NCI-H1048 (cell line): ENCODE measurements at places on chromosomes 12 and 14.

- DNase-seq = no peak
Measured at GRCh38 chr12:91441246-91441645, 258.6 kb upstream of the DCN start.

DNA sequence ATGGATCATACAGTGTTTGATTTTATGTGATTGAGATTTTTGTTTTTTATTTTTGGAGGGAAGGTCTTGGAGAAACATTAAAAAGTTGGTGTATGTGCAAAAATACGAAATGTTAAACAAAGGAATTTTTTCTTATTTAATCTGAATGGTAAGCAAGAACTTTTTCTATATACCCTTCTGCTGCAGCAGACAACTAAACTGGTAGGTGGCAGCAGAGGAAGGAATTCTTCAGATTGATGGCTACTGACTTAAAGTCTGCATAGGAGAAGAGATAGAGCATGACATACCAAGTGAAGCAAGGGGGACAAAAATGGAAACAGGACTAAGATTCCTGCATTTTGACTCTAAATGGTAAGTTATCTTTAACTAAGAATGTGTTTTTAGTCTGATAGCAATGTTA, 42.0 kb upstream of the A2ML1 start:
- no peak for DNase-seq

DNA sequence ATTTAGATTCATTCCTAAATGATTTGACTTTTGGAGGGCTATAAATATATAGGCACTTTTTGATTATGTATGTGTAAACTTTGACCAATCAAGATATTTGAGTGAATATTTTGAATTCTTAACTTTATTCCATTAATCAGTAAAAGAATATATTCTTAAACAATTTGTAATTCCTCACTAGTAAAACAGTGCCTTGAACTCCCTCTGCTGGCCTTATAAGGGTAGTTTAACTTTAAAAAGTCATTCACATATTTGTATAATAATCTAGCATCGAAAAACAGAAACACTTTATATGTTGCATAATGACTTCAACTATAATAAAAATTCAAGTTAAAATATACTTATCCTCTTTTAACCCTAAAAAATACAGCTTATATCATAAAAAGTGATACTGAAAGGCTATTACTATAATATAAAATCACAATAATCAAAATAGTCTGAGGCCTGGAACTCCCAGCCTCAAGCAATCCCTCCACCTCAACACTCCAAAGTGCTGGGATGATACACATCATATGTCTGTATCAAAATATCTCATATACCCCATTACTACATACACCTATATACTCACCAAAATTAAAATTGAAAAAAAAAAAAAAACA, 31.2 kb downstream of the CCDC59 start:
- no peak for DNase-seq

DNA sequence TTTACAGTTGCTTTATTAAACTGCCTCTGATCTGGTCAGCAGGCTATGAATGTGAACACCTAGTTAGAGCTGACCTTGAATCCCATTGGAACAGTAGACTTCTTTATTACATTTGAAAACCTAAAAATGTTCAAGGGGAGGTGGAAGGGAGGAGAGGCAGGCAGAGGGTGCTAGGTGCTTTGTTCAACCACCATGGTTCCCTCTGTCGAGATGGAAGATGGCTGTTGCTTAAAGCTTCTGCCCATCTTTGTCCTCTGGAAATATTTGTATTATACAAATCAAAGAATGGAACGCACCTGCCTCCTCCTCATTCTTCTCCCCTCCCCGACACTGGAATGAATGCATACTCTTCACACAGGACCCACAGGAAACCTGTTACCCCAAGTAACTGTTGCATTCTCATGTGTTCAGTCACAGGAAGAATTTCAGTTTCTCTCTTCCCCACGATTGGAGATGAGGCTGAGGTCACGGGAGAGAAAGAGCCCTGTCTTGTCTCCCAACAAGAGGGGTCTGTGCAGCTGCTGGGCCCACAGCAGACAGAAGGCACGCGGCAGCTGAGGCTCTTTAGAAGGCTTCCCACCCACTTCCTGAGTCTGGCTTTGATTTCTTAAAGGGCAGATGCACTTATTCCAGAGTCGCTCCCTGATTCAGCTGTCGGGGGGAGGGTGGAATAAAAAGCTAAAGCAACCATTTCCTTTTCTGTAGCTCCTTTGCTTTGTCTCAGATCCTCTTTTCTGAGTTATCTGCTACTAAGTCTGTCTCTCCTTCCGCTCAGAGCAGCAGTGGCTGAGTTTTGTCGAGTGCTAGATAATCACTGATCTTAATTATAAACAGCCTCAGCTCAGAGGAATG, 217.9 kb upstream of the BTG1 start:
- DNase-seq = no peak

DNA sequence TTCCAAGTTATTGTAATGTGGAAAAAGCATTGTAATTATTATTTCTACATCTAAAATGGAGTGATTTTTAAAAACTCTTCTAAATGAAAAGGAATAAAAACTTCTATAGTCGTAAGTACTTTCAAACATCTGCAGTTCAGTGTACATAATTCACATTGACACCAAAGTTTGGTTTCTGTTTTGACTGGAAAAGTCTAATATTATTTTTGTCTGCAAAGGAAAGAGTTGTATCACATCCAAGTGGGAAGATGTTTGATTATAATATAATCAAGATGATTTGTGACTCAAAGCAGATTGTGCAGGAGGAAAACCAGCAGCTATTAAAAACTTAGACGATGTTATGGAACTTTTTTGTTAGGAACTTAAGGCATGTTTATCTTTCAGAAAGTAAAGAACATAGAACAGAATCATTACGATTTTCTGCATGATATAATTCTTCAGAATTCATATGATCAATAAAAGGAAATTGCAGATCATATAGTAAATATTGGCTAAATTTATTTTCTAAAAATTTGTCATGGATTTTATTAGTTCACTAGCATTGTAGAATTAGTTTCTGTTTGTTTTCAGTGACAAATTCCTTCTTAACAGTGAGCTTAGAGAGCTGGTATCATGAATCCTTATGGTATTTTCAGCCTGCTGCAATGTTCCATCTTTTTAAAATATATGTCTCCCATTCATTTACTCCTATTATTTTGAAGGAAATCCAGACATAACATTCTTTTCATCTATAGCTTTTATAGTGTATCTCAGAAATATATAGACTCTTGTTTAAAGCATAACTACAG, 145.8 kb downstream of the MIPOL1 start:
- no peak for DNase-seq

DNA sequence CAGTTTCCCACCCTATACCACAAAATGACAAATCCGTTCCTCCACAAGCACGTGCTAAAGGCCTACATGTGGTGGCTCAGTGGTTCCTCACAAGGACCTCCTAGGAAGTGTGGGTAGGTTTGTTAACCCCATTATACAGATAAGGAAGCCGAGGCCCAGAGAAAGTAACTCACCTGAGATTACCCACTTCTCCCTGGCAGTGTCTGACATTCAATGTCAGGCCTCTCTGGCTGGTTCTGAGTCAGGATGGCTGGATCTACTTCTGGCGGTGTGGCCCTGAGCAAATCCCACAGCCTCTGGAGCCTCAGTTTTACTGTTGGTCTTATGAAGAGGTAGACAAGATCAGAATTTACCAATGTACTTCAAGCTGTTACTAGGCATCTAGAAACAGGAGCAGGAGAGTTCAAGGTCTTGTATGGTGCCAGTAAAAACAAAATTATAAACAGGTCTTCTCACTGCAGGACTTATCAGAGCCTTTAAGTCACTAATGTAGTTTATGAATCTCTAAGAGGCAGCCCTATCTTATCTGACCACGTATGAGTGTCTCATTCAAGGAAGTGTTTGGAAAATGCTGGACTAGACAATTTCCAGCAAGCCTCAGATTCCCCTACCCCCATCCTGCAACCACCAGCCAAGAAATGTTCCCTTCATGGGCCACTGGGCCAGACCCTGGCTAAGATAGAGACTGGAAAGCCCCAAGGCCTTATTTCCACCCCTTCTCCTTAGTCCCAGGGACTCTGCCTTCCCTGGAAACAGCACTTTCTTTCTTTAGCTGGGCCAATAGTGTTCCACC, 4.2 kb downstream of the HSPB8 start:
- no peak for DNase-seq

DNA sequence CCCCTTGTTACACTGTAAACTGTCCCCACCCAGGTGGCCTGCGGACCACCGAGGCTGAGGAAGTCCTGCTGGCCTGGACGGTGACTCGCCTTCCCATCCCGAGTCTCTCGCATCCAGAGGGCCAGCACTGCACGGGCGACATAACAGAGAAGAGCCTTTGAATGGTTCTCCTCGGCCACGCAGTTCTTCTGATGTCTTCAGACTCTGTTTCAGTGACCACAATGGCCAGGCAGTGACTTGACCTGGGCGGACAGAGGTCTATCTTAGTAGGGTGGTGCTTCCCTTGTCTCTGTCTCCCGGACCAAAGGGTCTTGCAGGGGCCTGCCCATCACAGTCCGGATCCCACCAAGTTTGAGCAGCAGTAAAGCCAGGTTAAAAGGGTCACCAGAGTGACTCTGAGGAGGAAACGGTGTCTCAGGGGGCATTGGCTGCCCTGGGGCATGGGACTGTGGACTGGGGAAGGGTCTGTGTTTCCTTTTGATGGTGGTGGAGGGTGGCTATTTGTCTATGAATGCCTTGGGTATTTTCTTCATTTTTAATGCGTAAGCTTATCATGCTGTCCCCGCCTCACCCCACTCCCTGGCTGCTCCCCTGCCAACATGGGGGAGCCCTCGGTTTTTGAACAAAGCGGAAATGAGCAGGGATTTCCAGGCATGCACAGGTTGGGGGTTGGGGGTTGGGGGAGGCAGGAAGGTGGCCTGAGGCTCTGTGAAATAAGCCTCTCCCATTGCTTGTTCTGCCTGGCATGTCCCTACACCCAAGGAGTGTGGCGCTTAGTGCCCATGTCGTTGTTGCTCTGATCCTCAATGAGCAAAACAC, 10.3 kb downstream of the KRT85 start:
- no peak for DNase-seq

GRCh38 chr14:59309291-59309900, 120.9 kb downstream of the DAAM1 start:
- no peak for DNase-seq

DNA sequence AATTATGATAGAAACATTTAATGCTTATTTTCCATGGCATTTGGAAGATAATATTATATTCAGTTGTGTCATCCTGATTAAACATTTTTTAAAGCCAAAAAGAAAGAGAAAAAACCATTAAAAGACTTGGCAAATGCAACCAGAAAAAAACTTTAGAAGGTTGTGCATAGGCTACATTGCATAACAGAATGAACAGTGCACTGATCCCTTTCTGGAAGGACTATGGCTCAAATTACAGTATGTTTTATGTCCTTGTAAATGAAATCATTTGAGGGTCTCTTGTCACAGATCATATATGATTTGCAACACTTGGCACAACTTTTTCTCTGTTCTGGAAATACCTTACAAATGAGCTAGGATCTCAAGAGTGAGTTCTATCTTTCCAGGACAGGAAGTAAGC, 275.2 kb upstream of the FLRT2 start:
- DNase-seq = no peak

- no peak for DNase-seq
Measured at GRCh38 chr12:24851341-24851740, 97.6 kb downstream of the BCAT1 start.

- DNase-seq = no peak
Measured at GRCh38 chr12:116065606-116066005, 211.9 kb downstream of the MED13L start.

GRCh38 chr12:87025976-87026375, 769.8 kb upstream of the MGAT4C start:
- DNase-seq = no peak

GRCh38 chr12:106269150-106269771, 21.4 kb upstream of the CKAP4 start:
- DNase-seq = no peak

GRCh38 chr14:38078393-38078792, 129.3 kb upstream of the SSTR1 start:
- DNase-seq = no peak

DNA sequence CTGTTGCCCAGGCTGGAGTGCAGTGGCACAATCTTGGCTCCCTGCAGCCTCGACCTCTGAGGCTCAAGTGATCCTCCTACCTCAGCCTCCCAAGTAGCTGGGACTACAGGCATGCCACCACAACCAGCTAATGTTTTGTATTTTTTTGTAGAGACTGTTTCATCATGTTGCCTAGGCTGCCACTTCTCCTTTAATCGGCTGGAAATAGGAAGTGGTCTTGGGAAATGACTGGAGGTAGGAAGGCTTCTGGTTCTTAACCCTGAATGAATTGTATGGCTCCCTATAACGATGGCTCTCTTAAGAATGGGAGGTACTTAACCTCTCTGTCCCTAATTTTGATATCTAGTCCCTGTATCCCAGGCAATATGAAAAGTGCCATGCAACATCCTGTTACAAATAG, 113.9 kb upstream of the USP15 start:
- no peak for DNase-seq

- DNase-seq = no peak
Measured at GRCh38 chr12:14959126-14959440, 2.3 kb downstream of the ARHGDIB start.

DNA sequence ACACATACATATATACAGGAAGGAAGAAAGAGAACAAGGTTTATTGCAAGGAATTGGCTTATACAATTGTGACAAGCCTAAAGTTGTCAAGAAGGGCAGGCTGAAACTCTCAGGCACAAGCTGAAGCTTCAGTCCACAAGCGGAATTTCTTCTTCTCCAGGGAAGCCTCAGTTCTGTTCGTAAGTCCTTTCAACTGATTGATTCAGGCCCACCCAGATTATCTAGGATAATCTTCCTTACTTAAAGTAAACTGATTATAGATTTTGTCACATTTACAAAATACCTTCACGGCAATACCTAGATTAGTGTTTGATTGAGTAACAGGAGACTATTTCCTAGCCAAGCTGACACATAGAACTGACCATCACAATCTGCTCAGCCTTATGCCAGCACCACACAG, 81.5 kb upstream of the TMEM260 start:
- no peak for DNase-seq

GRCh38 chr12:5966486-5967095, 21.5 kb upstream of the ANO2 start:
- DNase-seq = no peak

DNA sequence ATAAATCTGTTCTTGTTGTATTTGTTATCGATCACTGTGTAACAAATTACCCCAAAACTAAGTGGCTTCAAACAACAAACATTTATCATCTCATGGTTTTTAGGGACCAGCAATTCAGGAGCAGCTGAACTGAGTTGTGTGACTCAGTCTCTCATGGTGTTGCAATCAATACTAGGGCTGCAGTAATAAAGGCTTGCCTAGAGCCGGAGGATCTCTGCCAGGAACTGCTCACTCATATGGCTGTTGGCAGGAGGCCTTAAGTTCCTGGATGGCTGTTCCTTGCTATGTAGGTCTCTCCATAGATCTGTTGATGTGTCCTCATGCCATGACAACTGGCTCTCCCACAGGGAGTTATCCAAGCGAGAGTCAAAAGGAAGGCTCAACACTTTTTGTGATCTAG, 3.8 kb upstream of the PSMC6 start:
- DNase-seq = no peak

GRCh38 chr12:64039281-64039871, 182.7 kb downstream of the KICS2 start:
- no peak for DNase-seq
